ENCODE measurements at places on chromosomes 5 and 9.

GRCh38 chr5:175202463-175203068, 241.4 kb downstream of the DRD1 start:
- no peak for DNase-seq

GRCh38 chr5:176776141-176776865, 34.1 kb upstream of the UNC5A start:
- no peak for DNase-seq

DNA sequence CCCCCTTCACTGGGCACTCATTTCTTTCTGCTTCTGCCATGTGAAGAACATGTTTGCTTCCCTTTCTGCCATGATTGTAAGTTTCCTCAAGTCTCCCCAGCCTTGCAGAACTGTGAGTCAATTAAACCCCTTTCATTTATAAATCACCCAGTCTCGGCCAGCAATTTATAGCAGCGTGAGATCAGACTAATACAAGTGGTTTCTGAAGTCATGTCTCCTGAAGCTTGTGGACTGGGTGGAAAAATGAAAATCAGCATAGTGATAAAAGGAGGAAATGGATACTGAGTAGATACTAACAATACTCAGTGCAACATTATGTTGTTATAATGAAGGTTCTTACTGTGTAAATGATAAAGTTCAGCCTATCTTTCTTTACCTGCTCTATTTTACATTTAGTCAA, 35.1 kb downstream of the NNT start:
- DNase-seq = no peak

- no peak for DNase-seq
Measured at GRCh38 chr9:103821115-103821514, 273.0 kb upstream of the SMC2 start.

- no peak for DNase-seq
Measured at GRCh38 chr9:132367613-132368313, 13.0 kb upstream of the SETX start.

GRCh38 chr5:3304346-3304745, 291.3 kb upstream of the IRX1 start:
- no peak for DNase-seq

- DNase-seq = no peak
Measured at GRCh38 chr5:59001154-59001553, 418.3 kb downstream of the RAB3C start.

DNA sequence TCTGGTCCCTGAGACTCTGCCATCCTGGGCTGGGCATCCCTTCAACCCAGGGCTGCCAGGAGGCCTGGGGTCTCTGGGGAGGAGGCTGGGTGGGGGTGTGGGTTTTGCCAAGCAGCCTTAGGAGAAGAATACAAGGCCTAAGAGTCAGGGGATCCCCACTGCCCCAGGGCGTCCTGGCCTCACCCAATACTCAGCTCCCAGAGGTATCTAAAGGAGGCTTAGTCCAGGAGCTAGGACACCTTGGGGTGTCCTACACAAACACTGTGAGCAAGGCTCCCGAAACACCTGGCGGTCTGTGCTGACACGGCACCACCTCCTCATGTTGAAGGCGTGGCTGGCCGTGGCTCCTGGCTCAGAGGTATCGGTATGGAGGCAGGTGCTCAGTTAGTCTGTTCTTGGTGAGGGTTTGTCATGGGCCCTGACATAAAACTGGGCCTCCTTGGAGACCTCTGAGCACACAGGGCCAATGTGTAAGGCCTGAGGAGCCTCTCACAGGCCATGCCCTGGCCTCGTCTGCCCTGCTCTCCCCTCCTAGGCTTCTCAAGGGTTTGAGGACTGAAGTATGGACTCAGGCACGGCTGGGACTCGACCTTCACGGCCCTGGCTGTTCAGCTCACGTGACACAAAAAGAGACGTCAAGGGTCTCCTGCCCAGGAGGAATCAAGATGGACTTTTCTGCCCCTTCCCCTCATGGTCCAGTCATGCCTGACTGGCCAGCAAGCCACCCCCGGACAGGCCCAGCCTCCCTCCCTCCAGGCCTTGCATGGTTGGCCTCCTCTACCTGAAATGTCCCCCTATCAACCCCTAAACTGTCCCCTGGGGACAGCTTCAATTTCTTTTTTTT, 277.3 kb downstream of the FSTL4 start:
- DNase-seq = no peak

DNA sequence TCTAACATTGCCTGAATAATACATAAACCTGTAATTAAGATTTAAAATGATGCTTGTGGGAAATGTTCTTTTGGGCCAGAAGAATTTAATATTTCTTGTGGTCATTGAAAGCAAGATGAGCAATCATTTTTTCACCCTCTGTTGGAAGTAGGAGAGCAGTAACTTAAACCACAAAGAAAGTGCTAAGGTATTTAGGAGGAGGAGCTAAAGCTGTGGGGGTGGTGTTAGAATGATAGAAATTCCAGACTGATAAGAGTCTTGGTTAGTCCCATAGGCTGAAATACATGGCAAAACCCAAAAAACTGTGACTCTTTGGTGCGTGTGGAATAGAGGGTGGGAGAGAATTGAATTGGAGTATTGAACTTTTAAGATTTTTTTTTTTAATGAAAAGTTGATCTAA, 247.0 kb downstream of the YTHDC2 start:
- no peak for DNase-seq

DNA sequence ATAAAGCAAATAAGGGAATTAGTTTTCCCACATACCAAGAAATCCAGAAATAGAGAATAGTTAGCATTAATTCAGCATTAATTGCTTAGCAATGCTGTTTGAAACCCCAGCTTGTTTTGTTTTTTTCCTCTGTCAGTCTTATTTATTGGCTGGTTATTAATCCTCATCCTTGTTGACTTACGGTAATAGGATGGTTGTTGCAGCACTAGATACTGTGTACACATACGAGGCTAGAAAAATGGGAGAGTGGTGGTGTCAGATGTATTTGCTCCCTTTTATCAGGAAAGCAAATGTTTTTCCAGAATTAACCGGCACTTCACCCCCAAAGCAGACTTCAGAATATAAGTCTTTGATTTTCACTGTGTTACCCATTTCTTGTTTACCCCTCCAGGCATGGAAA, 60.4 kb downstream of the ERBIN start:
- no peak for DNase-seq

DNA sequence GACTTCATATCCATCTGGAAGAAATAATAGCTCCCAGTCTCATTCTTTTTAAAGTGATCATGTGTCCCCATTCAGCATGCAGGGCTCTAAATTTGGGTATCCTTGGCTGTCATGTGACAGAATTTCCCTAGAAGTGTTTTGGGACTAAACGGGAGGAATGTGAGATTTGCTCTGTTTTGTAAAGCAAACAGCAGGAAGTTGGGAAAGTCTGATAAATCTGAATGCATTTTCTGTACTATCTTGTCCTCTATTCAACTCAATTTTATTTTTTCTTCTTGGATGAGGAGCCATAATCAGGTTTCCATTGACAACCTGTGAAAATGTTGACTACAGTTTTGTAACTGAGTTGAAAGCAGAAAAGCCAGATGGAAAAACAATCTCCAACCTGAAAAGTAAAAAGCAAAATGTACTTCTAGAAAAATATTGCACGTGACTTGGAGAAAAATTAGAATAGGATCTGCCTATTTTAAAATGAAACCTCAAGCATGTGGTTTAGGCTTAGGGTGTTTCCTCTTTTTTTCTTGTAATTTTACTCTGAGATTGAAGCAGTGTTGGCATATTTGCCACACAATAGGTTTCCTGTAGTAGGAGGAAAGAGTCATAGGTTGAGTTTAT, 76.2 kb upstream of the IL6ST start:
- DNase-seq = no peak

DNA sequence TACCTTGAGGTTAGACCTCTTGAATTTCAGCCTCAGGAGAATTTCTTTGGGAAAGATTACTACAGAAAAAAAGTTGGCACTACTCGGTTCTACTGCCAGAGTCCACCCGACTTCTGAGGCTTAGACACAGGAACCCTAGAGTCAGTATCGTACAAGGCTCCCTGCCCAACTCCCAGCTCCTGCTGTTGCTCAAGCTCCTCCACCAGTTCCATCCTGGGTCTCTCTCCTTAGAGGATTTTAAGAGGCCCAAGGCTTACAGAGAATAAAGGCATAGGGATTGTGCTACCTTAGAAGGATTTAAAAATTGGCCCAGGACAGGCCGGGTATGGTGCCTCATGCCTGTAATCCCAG, 29.0 kb upstream of the SSBP2 start:
- DNase-seq = no peak

DNA sequence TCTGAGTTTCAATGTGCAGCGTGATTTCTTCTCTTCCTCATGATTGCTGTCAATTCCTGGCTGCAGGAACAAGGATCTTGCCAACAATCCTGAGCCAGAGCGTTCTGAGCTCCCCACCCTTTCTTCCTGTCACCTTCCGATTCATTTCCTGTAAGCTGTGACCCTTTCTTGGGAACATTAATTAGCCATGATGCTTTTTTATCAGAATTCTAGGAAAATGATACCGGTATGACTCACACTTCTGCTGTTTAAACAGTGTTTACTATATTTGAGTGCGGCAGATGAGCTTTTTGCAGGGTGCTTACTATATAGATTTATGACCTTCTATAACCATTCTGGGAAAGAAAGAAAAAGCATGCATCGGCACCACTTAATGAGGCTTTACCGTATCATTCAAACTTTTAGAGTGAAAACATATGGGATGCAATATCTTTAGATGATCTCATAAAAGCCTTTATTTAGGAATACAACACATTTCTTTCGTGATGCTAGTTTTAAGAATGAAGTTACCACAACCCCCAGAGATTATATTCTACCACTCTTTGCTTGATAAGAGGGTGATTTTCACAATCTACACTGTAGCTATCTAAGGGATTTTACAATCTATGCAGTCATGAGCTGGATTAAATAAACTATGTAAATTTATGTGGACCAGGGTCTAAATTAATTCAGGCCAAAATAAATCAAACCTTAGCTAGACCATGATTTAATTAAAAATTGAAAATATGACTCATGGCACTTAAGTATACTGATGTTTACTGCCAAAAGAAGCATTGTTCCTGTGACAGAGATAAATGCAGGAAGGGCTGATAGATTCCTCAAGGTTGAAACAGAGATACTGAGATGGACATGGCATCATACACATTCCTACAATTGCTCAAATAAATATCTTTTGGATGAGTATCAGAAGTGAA, 38.0 kb upstream of the OSMR start:
- DNase-seq = no peak

DNA sequence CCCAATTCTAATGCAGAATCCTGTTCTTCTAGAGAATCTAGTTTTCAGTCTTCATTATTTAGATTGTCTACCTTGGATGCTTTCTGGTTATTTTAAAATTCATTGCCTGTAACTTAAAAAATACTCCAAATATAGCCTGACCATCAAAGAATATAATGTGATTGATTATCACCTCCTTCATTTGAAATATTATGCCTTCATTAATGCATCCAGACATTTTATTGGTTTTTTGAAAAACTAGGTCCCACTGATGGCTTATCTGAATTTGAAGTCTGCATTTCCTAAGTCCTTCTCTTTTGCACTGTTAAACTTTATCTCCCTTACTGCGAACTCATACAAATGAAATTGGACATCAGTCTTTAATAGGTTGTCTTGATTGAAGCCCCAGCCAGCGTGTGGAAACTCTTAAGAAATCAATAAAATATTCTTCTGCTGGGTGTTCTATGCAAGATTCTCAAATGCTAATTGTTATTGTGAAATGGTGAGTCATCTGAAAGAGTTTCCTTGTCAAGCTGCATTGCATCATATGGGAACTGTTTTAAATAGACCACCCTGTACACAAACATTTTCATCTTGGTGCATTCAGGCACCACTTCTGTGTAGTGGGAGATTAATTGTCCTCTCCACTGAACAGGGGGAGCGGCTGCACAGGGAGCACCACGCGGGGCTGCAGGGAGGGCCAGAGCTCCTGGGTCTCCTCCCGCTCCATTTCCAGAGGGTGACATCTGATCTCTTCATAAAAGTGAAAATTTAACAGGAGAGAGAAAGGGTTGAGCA, 92.3 kb upstream of the FANCC start:
- DNase-seq = no peak

GRCh38 chr5:14864181-14864812, 7.3 kb downstream of the ANKH start:
- DNase-seq = no peak

- DNase-seq = no peak
Measured at GRCh38 chr9:71472400-71472799, 295.9 kb downstream of the CEMIP2 start.

DNA sequence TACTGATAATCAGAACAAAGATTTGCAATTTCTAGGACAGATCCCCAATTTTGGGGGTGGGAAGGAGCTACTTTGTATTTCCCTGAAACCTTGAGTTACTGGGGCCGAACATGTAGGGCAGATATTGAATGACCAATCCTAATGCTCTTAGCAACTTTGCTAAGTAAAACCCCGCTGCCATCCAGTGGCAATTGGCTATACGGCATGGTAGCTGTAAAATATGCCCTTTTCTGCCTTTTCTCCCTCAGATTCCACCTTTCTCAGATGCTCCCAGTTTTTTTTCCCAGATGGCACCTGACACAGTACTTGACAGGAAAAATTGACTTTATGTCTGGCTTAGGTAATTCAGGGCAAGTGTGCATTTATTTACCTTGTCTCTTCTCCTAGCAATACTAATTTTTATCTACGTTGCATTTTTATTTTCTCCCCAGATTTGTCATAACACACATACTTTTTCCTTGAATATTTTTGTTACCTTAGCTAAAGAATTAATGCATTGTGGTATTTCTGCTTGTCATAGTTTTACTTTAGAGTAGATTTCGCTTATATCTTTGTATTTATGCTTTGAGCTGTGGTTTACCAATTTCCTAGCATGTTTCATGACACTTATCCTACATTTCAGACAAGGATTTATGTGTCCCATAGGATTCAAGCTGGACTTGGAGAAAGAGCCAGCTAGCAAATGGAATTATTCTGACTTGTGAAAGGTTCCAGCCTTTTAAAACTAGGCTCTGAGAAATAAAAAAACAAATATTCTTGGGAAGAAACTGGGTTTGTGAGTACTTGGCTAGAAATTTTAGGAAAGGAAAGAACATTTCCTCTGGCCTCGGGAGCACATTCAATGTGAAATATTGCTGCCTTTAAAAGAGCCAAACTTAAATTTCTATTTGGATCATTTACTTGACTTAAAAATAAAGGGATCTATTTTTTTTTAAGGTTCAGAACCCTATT, 37.4 kb downstream of the PIK3R1 start:
- no peak for DNase-seq

- DNase-seq = no peak
Measured at GRCh38 chr5:180470361-180470760, 23.8 kb upstream of the CNOT6 start.

DNA sequence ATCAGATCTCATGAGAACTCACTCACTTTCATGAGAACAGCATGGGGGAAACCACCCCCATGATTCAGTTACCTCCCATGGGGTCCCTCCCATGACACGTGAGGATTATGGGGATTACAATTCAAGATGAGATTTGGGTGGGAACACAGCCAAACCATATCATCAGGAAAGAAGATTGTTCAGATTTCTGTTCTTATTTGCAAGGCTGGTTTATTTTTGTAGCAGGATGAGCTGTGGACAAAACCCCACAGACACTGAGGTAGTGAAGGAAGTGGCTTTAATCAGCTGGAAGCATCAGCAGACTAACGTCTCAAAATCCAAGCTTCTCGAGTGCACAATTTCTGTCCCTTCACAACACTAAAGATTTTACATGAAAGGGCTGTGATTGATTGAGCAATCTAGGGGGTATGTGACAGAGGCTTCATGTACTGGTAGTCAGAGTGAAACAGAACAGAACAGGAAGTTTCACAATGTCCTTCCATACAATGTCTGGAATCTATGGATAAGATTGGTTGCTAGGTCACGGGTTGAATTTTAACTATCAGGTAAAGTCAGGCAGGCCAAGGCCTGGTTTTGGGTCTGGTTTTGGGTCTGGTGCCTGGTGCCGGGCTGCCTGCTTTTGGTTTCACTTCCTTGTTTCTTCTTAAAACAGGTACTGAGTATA, 91.3 kb upstream of the ZNF366 start:
- no peak for DNase-seq

Measured in activated CD8-positive, alpha-beta memory T cell treated with anti-CD3 and anti-CD28 coated beads for 1 hour (primary cell).